ENCODE measurements at places on chromosomes 12 and 14. TPM values are rescaled to one million over a fixed set of nuclear protein-coding genes. Genes with fewer than 3 reads are reported as not detected.

IFI27 gene
- 0.25 TPM for total RNA-seq

LMBR1L gene
- total RNA-seq: 12.8 TPM

CLEC1B gene
- not detected for total RNA-seq

SIRT4 gene
- 0.80 TPM for total RNA-seq

SLCO1A2 gene
- not detected for total RNA-seq

JPH4 gene
- total RNA-seq: not detected

RASSF9 gene
- 0.53 TPM for total RNA-seq

KLRK1 gene
- total RNA-seq: 0.09 TPM

GALNT8 gene
- not detected for total RNA-seq

RPGRIP1 gene
- total RNA-seq: 0.23 TPM

SYNDIG1L gene
- not detected for total RNA-seq

PTCSC3 gene
- total RNA-seq: not detected

TEX52 gene
- not detected for total RNA-seq

TMTC3 gene
- 3.0 TPM for total RNA-seq

ART4 gene
- not detected for total RNA-seq

HPD gene
- total RNA-seq: 1.1 TPM

MMP14 gene
- total RNA-seq: 0.94 TPM

ZNF664 gene
- 62.1 TPM for total RNA-seq

KRT6C gene
- not detected for total RNA-seq

ITGB7 gene
- 0.48 TPM for total RNA-seq

BATF gene
- total RNA-seq: not detected

DHRS2 gene
- total RNA-seq: 5.7 TPM

PMEL gene
- total RNA-seq: 1.4 TPM

CDK4 gene
- 268 TPM for total RNA-seq

Measured in A549 treated with RU486 at 1 μM for 4 hours (cell line).